NCI-H1092 treated with DMSO at 0.1 percent for 48 hours (cell line): ENCODE measurements at places on chromosomes 4 and X.
A peak's percentile ranks its signal among the peaks of the same experiment; 100 is the strongest.

DNA sequence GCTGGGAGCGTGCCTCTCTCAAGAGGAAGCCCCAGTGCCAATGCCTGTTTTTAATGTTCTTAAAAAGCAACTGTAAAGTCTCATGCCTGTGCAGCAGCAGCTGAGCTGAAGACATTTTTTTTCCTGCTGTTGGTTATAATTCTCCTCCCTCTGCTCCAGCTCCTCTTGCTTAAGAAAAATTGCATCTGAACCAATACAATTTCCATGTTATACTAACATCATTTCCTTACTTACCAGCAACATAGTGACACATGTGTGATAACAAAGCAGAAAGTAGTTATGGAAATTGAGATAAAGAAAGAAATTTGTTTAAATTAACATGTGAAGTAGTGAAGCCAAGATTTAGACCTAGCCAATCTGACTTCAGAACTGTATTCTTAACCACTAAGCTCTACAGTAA, 101.4 kb downstream of the TBC1D19 start:
- no peak for DNase-seq

- DNase-seq: no peak
Measured at GRCh38 chr4:152458801-152459302, 77.0 kb downstream of the FBXW7 start.

DNA sequence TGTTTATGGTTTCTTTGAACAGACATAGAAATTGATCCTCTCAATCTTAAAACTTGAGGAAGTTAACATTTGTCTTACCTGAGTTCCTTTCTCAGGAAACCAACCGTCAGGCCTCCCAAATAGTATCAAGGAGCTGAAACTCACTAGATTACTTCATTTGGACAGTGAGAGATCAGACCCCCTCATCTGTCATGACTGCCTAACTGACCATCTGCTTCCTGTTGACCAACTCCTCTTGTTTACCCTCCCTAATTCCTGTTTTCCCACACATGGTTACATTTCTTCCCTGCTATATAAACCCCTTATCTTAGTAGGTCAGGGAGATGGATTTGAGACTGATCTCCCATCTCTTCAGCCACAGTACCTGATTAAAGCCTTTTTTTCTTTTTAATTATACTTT, 46.2 kb upstream of the NMU start:
- DNase-seq: no peak

DNA sequence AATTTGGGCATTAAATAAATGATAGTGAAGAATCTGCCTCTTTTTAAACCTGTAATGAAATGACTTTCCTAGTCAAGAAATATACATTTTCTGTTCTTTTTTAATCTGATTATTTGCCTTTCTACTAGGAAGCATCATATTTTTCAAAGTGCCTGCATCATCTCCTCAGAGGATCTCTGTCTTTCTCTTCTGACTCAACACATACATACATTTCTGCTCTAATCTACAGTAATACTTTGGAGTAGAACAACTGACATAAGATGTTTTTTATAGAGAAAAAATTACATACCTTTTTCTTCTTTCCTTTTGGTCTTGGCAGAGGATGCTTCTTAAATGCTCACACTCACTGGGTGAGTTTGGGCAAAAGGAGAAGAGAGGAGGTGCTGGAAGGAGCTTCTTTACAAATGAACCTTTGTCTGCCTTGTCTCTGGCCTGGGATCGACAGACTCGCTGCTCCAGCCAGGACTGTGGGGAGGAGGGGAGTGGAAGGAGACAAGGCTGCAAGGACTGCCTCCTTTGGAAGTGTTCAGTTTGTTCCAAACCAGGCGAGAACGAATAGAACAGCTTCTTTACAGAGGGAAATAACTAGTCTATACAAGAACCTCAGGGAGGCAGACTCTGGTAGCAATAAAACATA, at the start of gene SCRG1:
SCRG1 (minus strand) TSS at position 338 of the 637 bp plus-strand sequence. CDS start 7,702 bp downstream, outside the sequence.
- DNase-seq: no peak

GRCh38 chr4:169121861-169122382, 111.9 kb upstream of the CBR4 start:
- DNase-seq: no peak

GRCh38 chr4:94448815-94449375, 2.8 kb upstream of the PDLIM5 start:
- no peak for DNase-seq

GRCh38 chrX:153521034-153521433, 3.6 kb downstream of the ATP2B3 start:
- peak; percentile 17 for DNase-seq

DNA sequence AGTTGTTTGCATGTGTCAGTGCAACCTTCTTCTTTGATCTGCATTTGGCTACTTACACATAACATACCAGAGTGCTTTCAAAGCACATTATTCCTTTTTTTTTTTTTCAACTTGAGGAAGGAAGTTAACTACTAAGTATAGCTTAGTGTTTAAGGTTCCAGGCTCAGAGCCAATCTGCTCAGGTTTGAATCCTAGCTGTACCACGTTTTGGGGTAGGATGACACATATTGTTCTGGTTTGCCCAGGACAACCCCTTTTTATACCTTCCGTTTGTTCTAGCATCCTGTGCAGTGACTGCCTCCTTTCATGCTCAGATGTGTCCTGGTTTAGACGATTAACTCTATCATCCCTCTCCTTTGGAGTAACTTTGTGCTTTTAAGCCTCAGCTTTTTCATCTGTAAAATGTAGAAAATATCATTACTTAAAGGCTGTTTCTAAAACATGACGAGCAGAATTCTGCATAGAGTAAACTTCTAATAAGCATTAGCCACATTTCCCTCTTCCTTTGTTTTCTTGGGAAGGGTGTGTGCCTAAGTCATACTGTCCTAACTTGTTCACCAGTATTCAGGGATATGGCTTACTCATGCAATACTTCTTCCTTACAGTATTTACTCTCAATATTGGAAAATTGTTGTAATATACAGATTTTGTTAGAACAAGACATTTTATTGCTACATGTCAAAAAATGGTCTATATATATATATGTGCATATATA, 281.3 kb downstream of the C4orf33 start:
- DNase-seq: no peak
